ENCODE measurements at places on chromosomes 7 and 10.

DNA sequence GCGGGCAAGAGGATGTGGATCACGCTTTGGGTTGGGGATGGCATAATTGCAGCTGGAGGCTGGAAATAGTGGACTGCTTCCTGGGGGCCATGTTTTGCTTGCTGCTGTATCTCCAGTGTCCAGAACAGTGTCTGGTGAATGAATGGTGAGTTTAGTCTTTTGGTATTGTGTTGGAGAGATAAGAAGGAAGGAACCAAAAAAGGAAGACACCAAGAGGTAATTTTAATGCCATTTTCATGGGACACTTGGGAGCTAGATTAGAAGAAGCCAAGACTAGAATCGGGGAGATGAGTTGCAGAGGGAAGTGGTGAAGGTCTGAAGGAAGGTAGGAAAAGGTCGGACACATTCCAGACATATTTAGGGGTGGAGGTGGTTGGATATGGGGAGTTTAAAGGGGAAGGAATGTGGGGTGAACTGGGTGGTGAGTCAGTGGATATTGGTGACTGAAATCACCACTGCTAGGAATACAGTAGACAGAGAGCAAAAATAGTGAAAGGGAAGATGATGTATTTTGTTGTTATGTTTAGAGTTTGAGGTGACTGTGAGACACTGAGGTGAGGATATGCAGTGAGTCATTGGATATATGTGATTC, 76.7 kb downstream of the CCNY start:
- no peak for DNase-seq

GRCh38 chr7:75842836-75843446, 29.3 kb upstream of the CCL24 start:
- no peak for DNase-seq

DNA sequence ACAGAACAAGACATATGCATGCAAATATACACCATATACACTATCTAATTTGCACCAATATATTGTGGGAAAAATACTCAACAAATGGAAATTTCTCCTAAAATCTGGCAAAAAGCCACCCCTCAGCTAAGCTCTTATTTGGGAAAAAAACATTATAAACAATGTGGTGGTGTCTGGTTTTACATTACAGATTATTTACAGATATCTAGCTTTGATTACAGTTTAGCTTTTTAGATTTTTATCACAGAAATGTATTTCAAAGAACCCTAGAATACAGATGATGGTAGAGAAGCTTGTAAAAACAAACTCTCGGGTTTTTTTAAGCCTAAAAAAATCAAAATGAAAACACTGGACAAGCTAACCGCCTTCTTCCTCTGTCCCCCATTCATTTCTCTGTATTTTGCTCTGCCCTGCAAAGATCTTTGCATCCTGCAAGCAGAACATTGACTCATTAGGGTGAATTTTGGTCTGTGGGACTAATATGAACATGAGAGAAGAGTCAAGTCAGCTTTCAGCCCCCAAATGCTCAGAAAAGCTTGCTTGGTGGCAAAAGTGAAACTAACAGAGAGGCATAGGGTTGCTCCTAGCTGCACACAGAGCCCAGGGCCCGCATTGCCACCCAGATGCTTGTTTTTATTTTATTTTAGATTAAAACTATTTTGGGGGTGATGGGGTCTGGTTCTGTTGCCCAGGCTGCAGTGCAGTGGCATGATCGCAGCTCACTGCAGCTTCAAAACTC, 88.8 kb upstream of the LYZL1 start:
- DNase-seq: no peak

- no peak for DNase-seq
Observed at GRCh38 chr10:69470463-69471384, 19.5 kb downstream of the TSPAN15 start.

DNA sequence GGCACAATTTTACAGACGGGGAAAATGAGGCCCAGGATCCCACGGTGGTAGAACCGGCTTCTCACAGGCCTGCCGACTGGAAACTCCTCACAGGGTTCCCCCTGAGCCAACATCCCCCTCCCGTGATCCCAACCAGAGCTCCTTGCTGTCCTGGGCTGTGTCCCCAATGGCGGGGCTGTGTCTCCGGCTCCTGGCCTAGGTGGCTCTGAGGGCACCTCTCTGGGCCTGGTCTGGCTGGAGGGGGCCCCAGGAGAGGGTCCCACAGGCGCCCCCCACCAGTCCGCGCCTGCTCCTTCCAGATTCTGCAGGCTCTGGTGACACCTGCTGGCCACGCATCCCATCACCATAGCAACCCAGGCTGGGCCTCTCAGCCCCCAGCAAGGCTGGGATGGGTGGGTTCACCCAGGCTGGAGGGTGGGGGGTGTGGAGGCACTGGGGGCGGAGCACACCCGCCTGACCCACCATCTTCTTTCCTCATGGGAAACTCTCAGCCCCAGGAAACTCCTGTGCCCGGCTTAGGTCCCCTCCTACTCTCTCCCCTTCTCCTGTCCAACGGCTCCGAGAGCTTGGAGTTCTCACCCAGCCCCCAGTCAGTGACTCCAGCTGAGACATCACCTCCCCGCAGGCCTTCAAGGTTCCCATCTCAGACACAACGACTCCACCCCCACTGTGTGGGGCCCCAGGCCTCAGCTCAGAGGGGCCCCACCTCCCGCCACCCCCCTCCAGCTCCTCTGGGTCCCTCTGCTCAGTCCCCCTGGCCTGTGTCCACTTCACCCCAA, 27.1 kb upstream of the TNRC18 start:
- DNase-seq: no peak

- no peak for DNase-seq
Observed at GRCh38 chr10:121591186-121591585, 7.1 kb downstream of the FGFR2 start.

- no peak for DNase-seq
Observed at GRCh38 chr7:36284456-36285090, 105.1 kb upstream of the ANLN start.

- DNase-seq: no peak
Observed at GRCh38 chr10:59181668-59182067, 5.2 kb downstream of the PHYHIPL start.

DNA sequence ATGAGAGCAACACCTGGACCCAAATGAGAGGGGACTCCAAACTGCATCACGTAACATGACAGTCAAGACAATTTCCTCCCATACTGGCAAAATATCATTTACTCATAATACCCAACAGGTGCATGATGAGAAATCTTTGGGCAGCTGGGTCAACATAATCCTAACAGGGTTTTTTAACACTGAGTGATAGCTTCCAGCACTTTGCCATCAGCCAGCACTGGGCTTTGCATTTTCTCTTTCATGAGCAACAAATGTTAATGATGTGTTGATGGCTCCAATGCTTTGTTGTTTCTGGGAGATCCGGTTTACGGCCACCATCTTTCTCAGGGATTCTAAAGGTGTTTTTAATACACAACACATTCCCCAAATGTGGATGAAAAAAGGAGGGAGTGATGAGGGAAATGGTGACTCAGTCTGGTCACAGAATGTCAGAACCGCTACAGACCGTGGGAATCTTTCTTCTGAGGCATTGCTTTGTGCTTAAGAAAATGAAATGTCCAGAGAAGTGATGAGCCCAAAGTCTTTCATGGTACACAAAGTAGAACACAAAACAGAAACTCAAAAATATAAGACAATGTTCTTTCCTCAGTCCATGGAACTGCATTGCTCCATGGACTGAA, 705.7 kb upstream of the IGFBP3 start:
- no peak for DNase-seq

- no peak for DNase-seq
Observed at GRCh38 chr10:117410557-117410956, 35.3 kb upstream of the PDZD8 start.

DNA sequence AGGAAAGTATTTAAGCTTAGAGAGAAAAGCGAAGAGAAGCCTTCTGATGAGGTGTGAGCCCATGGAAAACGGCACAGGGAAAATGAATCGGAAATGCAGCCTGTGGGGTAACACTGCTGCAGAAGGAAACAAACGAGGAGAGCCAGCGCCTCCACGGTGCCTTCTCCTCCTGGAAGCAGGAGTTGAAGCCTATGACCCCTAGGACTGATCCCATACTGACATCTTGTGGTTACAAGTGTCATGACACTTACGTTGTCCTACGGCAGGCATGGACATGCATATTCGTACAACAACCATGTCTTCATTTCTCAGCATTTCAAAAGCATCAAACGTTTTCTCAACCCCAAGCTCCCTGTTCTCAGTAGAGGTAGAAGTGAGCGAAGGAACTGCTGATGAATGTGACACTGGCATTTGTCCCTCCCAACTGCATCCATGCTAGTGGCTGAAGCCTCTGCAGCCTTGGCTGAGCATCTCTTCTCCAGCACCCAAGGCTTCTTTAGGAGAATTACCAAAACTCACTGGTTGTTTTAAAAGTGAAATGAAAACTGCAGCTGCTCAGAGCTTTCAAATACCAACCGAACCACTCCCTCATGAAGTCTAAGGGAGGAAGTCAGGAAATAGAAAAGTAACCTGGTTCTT, 160.2 kb downstream of the JAZF1 start:
- peak; percentile 84 for DNase-seq

GRCh38 chr7:19030281-19030680, 87.2 kb downstream of the TWIST1 start:
- no peak for DNase-seq

DNA sequence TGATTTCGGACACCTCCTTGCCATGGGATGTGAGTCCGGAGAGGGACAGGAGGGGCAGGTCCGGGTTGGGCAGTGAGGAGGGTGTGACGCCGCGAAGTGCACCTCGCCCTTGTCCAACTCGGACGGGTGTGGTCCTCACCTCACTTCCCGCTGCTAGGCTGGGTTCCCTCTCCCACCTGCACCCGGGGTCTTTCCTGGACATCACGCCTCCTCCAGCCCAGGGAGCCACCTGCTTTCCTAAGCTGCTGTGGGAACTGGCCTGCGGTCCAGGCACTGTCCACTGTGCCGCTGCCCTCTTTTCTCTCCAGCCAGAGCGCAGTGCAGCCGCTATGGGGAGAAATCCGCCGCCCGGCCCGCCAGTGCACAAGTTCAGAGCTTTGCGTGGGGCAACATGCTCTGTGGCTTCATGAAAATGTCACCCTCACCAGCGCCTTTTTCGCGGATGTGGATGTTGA, 45.0 kb upstream of the ZNF716 start:
- DNase-seq: no peak

DNA sequence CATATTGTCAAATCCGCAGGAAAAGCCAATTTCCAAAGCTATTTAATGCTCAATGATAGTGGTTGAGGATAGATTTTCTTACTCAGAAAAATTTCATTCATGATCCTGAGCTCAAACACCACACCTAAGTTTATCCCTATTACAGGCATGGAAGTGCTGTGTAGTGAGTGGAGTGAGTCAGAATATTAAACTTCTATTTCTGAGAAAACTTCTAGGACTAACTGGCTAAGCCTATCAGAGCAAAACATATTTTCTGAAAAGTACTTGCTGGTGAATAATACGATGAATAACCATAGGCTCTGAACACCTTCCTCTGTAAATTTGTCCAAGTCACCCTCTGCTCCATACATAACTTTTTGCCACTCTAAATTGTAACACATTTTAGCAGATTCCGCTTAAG, 221.5 kb downstream of the SUGCT start:
- DNase-seq: no peak

- no peak for DNase-seq
Observed at GRCh38 chr7:152601305-152601798, 74.6 kb downstream of the XRCC2 start.

GRCh38 chr7:100802951-100803350, 24.4 kb downstream of the EPHB4 start:
- no peak for DNase-seq

GRCh38 chr7:128069373-128070364, 38.4 kb upstream of the LRRC4 start:
- DNase-seq: no peak

DNA sequence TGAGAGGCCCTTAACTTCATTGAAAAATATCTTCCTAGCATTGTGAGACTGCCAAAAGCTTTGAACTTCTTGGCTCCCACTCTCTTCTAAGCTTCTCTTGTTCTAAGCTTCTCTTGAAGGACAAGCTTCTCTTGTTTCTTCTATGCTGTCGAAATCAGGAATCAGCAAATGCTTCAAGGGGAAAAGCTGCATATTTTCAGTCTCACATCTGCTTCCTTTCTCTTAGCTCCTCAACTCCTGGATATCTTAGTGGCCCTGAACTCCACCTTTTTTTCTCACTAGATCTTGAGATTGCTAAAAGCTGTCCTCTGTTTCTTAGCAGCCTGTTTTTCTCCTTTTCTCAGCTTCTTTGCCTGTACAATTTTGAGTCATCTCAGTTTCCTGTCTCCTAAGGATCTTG, 73.0 kb downstream of the NEUROD6 start:
- no peak for DNase-seq

DNA sequence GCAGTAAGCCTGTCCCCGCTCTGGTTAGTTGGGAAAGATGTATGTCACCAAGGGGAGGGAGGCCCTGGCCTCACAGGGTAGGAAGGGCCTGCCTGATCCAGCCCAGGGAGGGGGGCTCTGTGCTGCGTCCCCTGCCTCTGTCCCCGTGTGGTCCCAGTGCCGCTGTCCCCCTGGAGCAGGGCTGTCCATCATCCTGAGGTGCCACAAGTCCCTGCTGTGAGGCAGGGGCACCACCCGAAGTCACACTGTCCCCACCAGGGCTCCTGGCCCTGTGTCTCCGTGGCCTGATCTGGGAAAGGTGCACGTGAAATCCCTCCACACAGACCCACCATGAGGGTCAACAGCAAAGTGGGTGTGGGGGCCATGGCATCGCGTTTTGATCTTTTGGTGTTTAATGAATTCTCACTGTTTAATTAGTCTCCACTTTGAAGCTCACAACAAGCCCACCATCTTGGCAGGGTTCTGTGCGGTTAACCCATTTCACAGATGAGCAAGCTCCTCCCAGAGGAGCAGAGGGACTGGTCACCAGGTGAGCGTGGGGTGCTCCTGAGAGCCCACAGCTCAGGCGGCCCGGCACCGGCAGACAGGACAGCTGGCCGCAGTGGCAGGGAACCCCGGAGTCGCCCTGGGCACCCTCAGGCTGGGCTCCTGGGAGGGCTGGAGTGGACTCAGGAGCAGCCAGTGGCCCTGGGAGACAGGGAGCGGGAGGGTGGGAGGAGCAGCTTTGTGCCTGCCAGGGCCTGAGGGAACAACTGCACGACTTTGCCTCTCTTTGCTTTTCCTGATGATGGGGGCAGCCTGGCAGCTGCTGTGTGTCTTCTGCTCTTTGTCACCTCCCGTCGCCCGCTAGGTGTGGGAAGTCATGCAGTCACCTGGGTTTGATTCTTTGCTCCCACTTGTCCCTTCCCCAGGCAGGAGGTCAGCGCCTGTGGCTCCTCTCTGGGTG, 12.0 kb upstream of the CRYGN start:
- no peak for DNase-seq

DNA sequence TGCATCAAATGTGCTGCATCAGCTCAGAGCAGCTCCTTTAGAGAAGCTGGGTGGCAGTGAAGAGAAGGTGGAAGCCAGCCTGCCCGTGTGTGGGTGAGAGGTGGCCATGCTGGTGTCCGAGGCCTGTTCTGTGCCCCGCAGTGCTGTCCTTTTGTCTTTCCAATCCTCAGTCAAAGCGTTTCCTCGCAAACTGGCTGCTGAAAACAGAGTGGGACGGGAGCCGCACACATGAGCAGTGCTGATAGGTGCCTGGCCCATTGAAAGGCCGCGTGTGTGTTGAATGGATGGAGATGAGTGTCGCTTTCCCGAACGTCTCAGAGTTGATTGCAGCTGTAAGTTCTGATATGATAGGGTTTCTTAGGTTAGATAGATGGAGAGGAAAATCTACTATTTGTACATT, 39.3 kb downstream of the WDR37 start:
- DNase-seq: no peak

GRCh38 chr10:75904499-75905283, 473.3 kb downstream of the LRMDA start:
- DNase-seq: no peak

- DNase-seq: peak; percentile 21
Observed at GRCh38 chr10:72274730-72275350, 1.1 kb downstream of the DDIT4 start.

- peak; percentile 72 for DNase-seq
Observed at GRCh38 chr7:27198138-27198841, 1.6 kb downstream of the HOXA13 start.

- DNase-seq: no peak
Observed at GRCh38 chr7:45236666-45237065, 79.1 kb downstream of the RAMP3 start.

Measured in DMS79 treated with DMSO at 0.1 percent for 48 hours (cell line).